Hematopoietic multipotent progenitor cell treated with erythropoietin and hydrocortisone succinate and interleukin-3 and kit ligand, for 4 days (in vitro differentiated cells): ENCODE measurements at places on chromosomes 16 and 17.

DNA sequence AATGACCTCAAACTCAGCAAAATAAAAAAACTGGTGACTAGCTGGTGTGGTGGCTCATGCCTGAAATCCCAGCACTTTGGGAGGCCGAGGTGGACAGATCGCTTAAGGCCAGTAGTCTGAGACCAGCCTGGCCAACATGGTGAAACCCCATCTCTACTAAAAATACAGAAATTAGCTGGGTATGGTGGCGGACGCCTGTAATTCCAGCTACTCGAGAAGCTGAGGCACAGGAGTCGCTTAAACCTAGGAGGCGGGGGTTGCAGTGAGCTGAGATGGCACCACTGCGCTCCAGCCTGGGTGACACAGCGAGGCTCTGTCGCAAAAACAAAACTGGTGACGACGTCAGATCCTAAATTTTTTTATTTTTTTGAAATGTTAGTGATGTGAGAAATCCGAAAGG lies 82.6 kb upstream of the TOB1 start:
- no peak for DNase-seq

GRCh38 chr16:8943966-8944759 lies 19.5 kb downstream of the USP7 start:
- peak; percentile 66 for DNase-seq

DNA sequence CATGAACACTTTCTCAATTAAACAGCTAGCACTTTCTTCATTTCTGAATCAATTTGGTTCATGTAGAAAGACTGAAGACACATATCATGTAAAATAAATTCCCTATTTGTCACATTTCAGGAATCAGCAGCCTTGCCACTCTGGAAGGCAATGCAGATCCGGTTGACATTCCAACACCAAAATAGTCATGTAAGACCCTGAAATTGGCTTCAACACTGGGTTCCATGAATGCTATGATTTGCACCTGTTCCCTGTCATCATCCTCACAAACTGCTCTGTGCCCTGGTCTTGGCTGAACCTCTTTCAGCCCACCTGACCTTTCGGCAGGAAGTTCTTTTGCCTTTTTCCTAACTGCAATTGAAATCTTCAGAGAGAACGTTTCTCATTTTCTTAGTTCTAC lies 156.9 kb downstream of the CDH8 start:
- DNase-seq: no peak

- peak; percentile 22 for DNase-seq
Measured at GRCh38 chr17:68102318-68102758, 66.8 kb downstream of the KPNA2 start.

DNA sequence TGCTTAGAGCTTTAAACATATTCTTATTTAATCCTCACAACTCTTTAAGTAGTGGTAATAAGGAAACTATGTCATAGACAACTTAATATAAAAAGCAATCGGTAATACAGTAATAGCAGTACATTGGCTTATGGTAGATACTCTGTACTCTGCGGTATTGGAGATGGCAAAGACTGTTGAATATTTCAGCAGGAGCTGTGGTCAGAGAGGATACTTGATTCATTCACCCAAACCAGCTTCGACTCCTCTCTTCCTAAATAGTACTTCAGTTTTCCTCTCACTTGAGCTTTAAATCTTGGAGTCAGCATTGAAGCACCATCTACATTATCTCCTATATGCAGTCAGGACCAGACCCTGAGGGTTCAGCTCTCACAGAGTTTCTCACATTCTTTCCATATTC lies 169.3 kb downstream of the CYB561 start:
- DNase-seq: no peak

GRCh38 chr17:79133214-79133613 lies 58.6 kb downstream of the ENGASE start:
- no peak for DNase-seq

GRCh38 chr17:76805319-76805718 lies 62.9 kb upstream of the MGAT5B start:
- no peak for DNase-seq

- DNase-seq: no peak
Measured at GRCh38 chr16:65185241-65185778, 63.4 kb upstream of the CDH11 start.

- DNase-seq: peak; percentile 7
Measured at GRCh38 chr17:61009663-61010062, 332.0 kb downstream of the BCAS3 start.

DNA sequence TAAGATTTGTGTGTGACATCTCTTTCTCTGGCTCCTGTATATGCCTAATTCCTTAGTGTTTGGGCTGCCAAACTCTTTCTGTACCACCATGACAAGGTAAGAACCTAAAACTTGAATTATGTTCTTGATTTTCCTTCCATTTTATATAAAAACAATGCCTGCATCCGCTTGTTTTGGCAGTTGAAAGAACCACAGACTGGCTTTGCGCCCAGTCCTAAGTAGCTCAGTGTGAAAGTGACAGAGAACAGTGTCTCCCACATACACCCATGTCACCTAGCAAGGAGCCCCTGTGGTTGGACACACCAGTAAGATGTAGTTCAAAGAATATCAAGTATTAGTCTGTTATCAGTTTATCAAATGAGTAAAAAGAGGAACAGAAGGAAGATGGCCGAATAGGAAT lies 40.7 kb upstream of the SLC6A2 start:
- peak; percentile 56 for DNase-seq

DNA sequence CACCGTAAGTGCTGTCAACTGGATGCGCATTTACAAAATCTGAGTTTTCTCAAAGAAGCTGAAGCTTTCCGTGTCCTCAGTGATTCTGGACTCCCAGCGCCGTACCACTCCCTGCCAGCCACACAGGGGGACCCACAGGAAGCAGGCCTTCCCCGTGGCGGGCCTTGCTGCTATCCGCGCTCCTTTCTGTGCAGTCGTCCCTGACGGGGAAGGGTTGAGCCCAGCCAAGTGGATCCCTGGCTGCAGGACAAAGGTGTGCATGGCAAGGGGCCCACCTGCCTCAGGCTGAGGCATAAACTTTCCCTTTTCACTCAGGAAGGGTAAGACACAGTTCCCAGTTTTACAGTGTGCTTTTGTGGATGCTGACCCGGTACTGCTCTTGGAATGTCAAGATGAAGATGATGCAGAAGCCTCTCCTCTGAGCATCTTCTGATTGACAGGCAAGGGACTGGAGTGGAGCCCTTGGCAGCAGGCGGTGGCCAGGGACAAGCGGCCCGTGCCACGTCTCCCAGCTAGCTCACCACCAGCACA lies 93.0 kb downstream of the ANKRD11 start:
- DNase-seq: no peak

- DNase-seq: no peak
Measured at GRCh38 chr16:51181503-51181811, 30.4 kb upstream of the SALL1 start.

- no peak for DNase-seq
Measured at GRCh38 chr17:56011406-56012131, 141.7 kb upstream of the ANKFN1 start.

DNA sequence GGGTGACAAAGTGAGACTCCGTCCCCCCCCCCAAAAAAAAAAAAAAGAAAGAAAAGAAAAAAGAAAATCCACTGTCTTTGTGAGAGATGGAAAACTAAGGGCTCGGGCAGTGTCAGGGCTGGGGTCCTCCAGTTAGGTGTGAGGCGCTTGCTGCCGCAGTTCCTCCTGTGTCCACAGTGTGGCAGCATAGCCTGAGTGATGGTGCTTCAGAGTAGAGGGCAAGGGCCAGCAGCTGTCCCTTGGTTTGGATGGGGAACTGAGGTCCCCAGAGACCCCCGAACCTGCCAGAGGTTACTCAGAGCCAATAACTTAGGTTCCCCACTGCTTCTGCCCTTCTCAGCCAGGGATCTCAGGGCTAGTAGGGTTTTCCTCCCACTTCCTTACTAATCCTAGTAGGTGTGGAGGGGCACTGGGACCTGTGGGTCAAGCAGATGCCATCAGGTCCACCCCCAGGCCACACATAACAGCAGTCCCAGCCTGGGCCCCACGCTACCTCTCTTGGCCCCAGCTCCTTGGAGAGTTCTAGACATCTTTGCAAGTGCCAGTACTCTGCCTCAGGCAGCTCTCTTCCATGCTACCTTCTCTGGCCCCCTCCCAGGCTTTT lies 7.9 kb upstream of the LLGL1 start:
- peak; percentile 82 for DNase-seq

GRCh38 chr16:67555795-67556212 lies 6.5 kb upstream of the CTCF start:
- peak; percentile 43 for DNase-seq

- DNase-seq: peak; percentile 63
Measured at GRCh38 chr17:45234641-45235415, 13.1 kb downstream of the FMNL1 start.

DNA sequence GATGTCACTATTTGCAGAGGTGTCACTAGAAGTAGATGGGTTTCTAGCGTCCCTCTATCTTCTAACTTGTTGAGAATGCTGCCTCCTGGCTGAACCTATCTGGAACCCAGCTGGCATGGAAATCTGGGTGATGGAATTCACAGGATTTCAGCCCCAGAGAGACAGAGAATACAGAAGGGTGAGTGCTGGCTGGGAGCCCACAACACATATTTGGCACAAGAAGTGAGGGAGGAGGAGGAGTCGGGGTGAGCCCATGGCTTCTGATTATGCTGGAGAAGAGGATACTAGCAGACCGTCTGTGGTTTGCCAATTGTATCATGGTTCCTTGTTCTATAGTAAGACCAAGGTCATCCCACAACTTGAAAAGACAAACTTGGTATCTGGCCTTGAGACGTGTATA lies 557.8 kb upstream of the SALL1 start:
- DNase-seq: no peak

DNA sequence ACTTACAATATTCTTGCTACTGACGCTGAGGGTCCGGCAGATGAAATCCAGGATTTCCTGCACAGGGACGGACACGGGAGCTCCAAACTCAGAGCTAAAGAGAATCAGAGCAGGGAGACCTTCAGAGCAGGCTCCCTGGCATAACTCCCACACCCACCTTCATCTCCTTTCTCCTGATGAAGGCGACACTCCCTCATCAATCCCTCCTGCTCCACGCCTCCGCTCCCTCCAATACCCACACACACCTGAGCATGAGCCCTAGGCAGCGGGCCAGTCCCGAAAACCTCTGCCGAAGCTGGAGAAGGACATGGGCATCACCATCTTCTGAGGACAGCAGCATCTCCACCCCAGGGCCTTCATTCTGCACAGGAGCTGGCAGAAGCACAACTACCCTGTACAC lies 28.1 kb downstream of the PELP1 start:
- DNase-seq: no peak

DNA sequence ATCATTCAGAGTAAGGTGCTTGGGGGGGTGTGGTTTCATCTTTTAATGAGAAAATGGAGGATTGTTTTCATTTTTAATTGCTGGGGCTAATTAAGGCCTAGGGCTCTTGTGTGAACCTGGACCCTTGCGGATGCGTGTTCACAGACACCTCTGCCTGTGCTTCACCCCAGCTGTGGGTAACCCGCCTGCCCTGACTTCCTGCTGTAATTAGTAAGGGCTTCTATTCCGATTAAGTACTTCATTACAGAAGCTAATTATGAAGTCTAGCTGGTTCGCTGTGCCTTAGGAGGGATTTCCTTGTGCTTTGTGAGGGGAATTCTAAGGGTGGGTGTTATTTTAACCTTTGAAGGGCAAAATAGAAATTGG lies 215.3 kb downstream of the PMP22 start:
- DNase-seq: no peak

GRCh38 chr17:1492249-1493206 lies at the start of gene MYO1C:
TSS of gene MYO1C (minus strand) at chr17:1492686. CDS start at chr17:1492487, 199 bp downstream.
- DNase-seq: no peak

GRCh38 chr17:79857095-79857494 lies 17.9 kb upstream of the CBX4 start:
- no peak for DNase-seq

- DNase-seq: peak; percentile 69
Measured at GRCh38 chr16:10622036-10622921, 41.9 kb upstream of the EMP2 start.

DNA sequence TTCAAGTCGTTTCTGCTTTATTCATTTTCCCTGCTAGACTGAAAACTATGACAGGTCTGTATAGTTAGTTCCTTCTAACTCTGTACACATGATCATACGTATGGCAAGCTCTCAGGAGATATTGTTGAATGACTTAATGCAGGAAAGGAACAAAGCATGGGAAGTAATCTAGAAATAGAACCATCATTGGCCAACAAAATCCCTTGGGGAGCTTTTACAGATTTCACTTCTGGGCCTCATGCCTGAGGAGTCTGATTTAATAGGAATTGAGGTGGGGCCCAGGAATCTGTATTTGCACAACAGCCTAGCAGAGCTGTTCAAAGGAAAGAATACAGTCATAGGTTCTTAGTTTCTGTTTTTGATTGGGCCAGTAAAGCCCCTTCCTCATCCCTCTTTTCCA lies 229.2 kb downstream of the MAP2K6 start:
- no peak for DNase-seq

DNA sequence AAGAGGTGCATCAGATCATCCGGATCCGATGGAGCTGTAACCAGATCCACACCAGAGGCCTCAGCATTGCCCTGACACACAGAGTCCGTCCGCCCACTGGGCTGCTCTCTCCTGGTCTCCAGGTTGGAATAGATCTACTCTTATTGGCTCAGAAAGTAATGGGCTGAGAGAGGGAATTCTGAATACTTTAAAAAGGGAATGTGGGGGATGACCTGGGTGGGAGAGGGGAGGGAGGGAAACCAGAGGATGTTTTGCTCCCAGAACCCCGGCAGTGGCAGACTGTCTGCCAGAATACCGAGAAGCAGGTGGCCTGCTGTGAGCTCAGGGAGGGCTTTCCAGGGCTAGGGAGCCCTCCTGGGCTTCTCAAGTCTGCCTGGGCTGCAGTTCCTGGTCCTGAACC lies 126.5 kb downstream of the ENGASE start:
- no peak for DNase-seq

GRCh38 chr17:79915850-79916430 lies 76.7 kb upstream of the CBX4 start:
- peak; percentile 69 for DNase-seq

- DNase-seq: no peak
Measured at GRCh38 chr17:9268546-9268945, 247.2 kb downstream of the NTN1 start.

DNA sequence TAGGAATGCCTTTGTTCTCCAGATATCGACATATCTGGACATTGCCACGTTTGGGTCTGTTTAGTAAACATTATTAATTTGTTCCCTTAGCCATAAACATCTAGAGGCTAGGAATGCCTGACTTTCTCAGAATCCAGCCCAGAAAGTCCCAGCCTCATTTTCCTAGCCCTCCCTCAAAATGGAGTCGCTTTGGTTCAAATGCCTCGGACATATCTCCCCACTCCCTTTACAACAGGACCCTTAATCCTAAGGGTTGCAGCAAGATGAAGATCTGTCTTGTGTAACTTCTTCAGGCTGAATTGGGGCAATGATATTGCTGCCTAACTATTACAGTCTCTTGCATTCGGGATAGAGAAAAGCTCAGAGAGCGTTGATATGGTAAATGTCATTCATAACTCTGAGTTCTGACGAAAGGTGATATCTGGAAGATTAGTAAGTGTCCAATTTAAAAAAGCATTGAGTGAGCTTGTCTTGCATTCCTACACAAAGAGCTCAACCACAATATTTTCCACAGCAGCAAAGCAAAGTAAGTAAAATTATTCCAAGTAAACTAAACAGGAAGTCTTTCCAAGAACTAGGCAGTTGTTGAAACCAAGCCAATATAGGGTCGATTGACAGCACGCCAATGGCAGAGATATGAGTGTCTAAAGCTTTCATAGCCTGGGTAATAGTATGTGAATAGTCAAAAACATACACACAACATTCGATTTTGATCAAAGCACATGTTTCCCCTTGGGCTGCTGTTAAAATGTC lies 46.0 kb upstream of the ARL4D start:
- peak; percentile 31 for DNase-seq

GRCh38 chr16:46582313-46582712 lies 38.9 kb downstream of the SHCBP1 start:
- DNase-seq: peak; percentile 87

- no peak for DNase-seq
Measured at GRCh38 chr16:50322333-50322732, 46.5 kb downstream of the BRD7 start.
